Colonic mucosa (tissue), 4 donors: ENCODE measurements at places on chromosomes 3 and 15.

- no peak for DNase-seq
Observed at GRCh38 chr3:125019271-125019670, 36.5 kb downstream of the HEG1 start.

GRCh38 chr3:194949592-194949991 is 263.9 kb downstream of the FAM43A start:
- no peak for DNase-seq

DNA sequence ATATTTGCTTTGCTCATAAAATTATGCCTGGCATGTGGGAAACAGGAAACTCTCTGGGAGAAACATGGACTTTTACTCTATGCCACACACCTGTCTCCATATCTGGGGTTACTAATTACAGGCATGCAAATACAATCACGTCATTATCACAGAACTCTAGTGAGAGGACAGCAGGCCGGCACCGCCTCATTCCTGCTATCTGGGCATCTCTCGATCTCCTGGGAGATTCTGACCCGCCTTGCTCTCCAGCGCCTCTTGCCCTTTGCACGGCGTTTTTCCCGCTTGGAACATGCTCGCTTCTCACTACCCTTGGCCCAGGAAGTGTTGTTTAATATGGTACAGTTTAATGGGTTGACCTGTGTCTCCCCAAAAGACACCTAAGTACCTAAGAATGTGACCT is 45.4 kb upstream of the PARL start:
- DNase-seq: peak; percentile 84

- no peak for DNase-seq
Observed at GRCh38 chr3:117705011-117705410, 995.4 kb downstream of the TUSC7 start.

DNA sequence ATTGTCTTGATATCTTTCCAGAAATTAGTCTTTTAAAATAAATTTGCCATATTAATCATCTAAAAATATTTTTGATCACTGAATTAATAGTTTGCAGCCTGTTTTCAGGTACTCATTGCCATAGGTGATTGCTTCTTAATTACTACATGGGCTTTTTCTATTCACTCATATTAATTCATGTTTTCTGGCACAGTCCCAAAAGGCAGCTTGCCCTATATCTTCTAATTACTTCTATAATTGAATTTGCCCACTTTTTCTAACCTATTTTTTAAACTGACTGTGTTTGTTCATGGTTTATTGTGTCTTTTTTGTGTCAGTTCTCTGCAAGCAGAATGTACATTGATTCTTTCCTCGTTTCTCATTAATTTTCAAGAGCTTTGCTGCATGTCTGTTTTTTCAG is 85.7 kb upstream of the SOX2 start:
- no peak for DNase-seq

DNA sequence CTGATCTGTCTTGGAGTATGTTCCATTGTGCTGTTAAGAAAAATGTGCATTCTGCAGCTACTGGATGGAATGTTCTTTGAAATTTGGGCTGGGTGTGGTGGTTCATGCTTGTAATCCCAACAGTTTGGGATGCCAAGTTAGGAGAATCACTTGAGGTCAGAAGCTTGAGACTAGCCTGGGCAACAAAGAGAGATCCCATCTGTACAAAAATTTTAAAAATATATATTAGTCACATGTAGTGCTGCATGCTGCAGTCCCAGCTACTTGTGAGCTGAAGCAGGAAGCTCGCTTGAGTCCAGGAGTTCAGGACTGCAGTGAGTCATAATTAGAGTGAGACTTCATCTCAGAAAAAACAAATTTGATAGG is 62.8 kb upstream of the PLSCR4 start:
- DNase-seq: no peak
